ENCODE measurements at places on chromosomes 5 and 9.

DNA sequence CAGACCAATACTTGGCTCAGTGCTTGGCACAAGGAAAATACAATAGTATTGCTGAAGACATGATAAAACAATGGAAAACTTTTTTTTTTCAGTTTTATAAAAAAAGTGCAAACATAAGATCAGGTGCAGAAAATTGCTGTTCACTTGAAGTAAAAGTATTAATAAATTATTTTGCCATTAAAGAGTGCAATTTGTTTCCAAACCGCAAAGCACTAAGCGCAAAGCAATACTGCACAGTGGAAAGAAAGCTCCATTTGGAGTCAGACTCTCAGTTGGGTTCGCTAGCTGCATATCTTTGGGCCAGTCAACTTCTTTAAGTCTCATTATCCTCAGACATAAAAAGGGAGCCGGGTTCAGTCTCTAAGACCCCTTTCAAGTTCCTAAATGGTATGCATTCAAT, 45.8 kb downstream of the MEF2C start:
- DNase-seq, result no peak

DNA sequence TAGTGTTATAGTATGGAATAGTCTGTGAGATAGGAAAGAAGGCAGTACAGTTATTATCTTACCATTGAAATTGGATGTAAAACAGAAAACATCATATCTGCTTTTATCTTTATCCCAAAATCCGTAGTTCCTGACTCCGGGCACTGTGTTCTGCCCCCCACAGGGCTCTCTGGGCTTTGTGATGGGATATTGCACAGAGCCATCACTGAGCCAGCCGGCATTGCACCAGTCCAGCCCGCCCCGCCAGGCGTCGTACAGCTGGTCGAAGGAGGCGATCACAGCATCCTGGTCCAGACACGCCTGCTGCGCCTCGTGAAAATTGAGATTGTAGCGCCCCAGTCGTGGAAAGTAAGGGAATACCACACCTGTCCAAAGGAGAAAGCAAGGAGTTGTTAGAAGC, 76.4 kb downstream of the HAPLN1 start:
- no peak for DNase-seq

- DNase-seq, result no peak
Measured at GRCh38 chr5:149441986-149442385, 62.9 kb upstream of the IL17B start.

- DNase-seq, result peak; percentile 60
Measured at GRCh38 chr9:136122425-136123383, 4.0 kb upstream of the TMEM250 start.

DNA sequence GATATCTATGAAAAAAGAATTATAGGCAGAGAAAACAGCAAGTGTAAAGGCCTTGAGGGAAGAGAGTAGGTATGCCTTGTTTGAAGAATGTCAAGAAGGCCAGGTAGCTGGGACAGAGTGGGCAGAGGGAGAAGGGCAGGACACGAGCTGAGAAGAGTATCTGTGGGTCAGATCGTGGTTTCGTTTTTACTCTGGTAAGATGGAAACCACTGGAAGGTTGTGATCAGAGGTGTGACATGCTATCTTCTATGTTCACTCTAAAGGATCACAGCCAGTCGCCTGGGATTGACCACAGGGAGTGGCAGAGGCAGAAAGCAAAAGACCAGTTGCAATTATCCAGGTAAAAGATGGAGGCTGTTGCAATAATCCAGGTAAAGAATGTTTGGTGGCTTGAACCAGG, 12.6 kb upstream of the ARHGAP26 start:
- DNase-seq, result no peak

DNA sequence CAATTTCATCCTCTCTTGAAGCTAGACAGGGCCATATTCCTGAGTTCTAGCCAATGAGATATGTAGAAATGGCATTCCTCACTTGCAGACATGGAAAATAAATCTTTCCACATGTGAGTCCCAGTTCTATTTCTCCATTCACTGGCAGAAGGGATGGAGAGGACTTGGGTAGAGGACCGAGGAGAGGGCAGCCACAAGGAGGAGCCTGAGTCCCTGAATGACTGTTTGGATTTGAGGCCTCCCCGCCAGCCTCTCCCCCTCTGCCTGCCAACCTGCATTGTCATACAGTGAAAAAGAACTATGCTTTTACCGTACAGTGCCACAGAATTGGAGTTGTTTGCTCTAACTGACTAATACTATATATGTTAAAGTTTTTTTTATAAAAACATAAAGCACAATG, 583.0 kb upstream of the WWC1 start:
- no peak for DNase-seq

DNA sequence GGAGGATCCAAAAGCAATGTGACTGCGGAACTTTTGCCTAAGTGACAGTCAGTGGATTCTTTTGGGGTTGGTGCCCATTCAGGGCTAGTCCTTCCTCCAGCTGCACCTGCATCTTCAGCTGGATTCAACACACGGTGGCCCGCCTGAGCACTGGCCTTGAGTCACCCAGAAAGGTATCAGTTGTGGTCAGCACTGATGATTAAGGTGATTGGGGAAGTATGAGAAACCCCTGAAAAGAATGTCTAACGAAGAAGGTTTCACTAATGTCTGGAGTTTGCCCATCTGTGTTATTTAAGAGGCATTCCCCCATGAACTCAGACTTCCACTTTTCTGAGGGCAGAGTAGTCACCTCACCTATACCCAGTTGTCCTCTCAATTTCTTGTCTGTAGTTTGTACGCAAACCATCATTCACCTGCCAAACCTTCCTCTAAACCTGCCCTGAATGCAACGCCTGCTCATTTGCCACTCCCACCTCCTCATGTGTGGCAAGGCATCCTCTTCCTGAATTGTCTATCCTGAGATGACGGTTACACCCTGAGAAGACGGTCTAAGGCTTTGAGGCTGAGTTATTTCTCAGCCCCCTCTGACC, 27.2 kb downstream of the CSF2 start:
- DNase-seq, result no peak

GRCh38 chr9:96574931-96575351, 44.7 kb downstream of the CDC14B start:
- no peak for DNase-seq

DNA sequence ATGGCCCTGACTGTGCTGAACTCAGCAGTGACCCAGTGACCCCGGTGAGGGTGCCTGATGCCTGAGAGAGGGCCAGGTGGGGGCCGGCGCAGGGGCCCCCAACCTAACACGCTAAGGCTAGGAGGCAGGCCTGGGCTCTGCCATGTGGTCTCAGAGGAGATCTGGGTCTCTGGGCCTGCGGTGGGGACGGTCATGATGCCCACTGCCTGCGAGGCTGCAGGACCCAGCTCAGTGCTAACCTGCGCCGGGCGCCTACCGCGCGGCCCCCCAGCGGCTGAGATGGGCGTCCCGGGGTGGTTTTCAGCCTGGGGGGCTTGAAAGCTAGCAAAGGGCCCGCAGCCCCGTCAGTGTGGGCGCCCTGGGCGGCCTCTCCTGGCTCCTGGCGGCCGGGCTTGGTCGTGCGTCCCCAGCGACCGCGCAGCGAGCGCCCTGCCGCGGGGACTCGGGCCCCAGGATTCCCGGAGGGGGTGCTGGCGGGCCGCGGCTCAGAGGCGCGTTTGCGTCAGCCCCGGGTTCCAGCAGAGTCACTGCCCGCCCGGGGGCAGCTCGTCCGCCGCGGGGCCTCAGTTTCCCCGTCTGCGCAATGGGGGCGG, 2.5 kb downstream of the EGFL7 start:
- DNase-seq, result no peak

DNA sequence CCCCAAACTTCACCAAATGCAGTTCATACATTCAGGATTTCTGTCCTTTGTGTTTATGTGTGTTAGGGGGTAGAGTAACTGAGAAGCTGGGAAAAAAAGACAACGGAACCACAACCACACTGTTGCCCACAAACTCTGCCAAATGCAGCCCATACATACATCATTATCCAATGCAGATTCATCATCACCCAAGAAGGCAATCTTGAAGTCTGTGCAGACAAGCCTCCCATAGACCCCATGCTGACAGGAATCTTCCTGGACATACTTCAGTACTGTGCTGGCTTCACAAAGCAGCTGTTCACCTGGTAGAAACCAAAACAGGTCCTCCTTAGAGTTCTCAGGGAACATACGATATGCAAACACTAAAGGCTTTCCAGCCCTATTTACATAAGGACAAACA, 38.9 kb downstream of the MTMR12 start:
- DNase-seq, result no peak

DNA sequence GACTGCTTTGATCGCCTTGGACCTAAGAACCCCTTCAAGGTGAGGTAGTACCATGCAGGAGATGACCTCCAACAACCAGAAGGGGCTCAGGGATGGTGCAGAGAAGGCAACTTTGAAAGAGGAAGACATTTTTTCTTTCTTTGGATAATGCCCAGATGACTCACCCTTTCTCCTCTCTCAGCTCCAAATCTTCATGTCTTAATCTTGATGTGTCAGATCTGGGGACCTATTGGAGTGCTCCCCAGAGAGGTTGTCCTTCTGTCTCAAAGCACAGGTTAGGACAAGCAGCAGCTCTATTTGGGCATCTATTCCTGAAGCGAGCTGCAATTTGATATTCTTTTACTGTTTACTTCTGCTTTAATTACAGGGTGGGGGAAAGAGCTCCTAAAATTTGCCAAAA, 229.9 kb upstream of the MAP3K1 start:
- no peak for DNase-seq

GRCh38 chr9:13502484-13502883, 223.0 kb upstream of the MPDZ start:
- DNase-seq, result no peak

- DNase-seq, result no peak
Measured at GRCh38 chr5:102762562-102763227, 7.6 kb downstream of the PAM start.

GRCh38 chr9:84304166-84304565, 36.4 kb downstream of the SLC28A3 start:
- no peak for DNase-seq

DNA sequence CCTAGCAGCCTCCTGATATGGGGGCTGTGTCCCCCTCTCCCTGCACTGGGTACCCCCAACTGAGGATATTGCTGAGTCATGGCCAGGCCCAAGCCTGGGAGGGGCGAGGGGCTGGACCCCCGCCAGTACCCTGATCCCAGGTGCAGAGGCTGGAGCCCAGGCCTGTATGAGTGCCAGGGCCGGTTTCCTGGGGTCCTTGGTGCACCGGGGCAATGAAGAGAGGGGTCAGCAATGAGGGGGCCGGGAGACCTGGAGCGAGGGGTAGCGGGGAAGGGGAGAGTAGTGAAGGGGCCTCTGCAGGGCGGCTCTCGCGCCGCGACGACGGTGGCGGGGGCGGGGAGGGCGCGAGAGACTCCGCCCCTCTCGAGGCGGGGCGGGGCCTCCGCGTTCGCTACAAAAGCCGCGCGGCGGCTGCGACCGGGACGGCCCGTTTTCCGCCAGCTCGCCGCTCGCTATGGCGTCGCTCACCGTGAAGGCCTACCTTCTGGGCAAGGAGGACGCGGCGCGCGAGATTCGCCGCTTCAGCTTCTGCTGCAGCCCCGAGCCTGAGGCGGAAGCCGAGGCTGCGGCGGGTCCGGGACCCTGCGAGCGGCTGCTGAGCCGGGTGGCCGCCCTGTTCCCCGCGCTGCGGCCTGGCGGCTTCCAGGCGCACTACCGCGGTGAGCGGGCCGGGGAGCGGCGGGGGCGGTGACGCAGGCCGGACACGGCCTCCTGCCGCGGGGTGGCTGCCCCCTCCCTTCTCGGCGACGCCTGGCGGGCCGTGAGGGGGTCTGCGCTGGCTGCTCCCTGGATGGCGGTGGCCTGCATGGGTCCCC, at the start of gene SQSTM1:
TSS of gene SQSTM1 (plus strand) at position 423 of the 815 bp plus-strand sequence. CDS start at position 455, 32 bp downstream.
- peak; percentile 66 for DNase-seq

GRCh38 chr9:23492126-23493002, 333.7 kb downstream of the ELAVL2 start:
- no peak for DNase-seq

GRCh38 chr5:105392122-105392709, 1829.6 kb upstream of the NUDT12 start:
- no peak for DNase-seq

- DNase-seq, result no peak
Measured at GRCh38 chr9:93860694-93861658, 94.2 kb downstream of the BARX1 start.

- peak; percentile 54 for DNase-seq
Measured at GRCh38 chr5:73201547-73202513, 28.8 kb downstream of the TMEM174 start.

- DNase-seq, result peak; percentile 67
Measured at GRCh38 chr9:127921557-127922120, 4.8 kb upstream of the ST6GALNAC4 start.

GRCh38 chr9:125468646-125469045, 207.0 kb downstream of the GAPVD1 start:
- no peak for DNase-seq

DNA sequence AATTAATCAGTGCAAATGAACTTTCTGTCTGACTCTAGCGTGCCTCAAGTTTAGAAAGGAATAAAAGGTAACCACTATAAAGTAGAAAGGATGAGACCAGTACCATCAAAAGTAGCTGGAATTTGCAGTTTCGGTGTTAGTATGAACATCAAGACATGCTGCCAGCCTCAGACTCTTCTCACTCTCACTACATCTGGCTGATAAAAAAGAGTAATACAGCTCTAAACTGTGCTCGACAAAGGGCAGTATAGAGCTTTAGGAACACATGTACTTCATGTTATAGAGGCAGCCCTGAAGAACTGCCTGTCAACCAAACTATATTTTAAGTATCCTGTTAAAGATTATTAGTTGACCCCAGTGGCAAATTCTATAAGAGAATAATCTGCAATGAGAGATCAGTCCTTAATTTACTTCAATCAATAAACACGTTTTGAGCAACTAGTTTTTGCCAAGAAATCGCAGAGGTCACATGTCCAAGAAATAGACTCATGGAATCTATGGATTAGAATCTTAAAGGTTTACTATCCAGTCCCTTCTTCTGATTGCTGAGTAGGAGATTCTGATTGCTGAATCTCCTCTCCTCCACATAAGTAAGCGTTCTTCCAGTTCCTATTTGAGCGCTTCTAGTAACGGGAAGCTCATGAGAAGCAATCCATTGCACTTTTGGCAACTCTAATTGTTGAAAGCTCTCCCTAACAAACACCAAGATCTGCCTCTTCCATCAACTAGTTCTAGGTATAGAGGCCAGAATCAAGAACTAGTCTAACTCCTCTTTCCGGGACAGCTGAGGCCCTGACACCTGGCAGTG, 941 bp downstream of the XPA start:
- no peak for DNase-seq
